ENCODE measurements at places on chromosomes 11 and 22.

GRCh38 chr11:8757047-8757446 is 74.5 kb downstream of the RPL27A start:
- DNase-seq, result no peak

- DNase-seq, result peak; percentile 24
Observed at GRCh38 chr22:28952857-28953256, 69.5 kb downstream of the ZNRF3 start.

DNA sequence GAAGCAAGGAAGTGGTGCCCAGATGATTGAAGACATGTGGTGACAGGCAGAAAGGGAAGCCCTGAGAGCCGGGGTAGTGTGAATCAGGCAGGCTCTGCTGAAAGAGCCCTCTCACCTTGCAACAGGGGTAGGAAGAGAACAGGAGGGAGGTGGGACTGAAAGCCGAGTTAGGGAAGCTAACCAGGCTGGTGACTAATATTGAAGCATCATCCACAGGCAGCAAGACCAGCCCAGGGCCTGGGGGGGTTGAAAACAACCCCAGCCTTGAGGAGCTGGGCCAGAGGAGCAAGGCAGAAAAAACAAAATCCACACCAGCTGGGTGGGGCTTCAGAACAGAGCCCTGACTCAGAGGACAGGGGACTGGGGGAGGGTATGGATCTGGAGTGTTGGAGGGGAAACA is 35.0 kb upstream of the CRTAM start:
- DNase-seq, result no peak

- DNase-seq, result no peak
Observed at GRCh38 chr11:125075242-125075625, 12.1 kb downstream of the SLC37A2 start.

GRCh38 chr11:76620489-76620888 is 50.1 kb downstream of the LRRC32 start:
- peak; percentile 81 for DNase-seq

Data from AG04449 (cell line).